NCI-H226 (cell line): ENCODE measurements at places on chromosomes 7 and 10.

DNA sequence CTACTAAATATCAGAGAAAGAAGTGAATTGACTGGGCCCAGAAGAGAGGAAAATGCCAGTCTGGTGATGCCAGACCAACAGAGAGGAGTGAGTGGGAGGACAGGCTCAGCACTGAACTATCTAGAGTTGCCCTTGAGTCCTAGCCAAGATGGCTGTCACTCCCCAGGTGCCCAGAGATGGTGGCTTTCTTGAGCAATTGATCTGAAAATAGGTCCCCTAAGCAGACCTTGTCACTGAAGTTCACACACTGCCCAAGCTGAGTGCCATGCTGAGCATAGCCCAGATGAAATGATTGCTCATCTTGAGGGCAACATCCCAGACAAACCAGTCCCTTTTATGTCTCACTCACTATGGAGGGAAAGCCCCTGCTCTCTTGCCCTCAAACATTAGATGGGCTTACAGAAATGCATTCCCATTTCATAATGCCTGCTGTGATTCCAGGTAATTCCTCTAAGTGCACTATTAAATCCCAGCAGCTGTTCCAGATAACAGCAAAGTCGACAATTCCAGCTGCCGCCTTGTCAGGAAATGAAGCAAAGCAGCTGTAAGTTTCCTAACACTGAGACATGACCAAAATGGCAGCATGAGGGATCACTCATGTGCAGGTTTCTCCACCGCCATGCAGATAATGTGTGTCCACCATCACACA lies 329.4 kb downstream of the KCNMA1 start:
- DNase-seq = no peak

- peak; percentile 15 for DNase-seq
Observed at GRCh38 chr10:94383530-94383929, 18.8 kb upstream of the TBC1D12 start.

DNA sequence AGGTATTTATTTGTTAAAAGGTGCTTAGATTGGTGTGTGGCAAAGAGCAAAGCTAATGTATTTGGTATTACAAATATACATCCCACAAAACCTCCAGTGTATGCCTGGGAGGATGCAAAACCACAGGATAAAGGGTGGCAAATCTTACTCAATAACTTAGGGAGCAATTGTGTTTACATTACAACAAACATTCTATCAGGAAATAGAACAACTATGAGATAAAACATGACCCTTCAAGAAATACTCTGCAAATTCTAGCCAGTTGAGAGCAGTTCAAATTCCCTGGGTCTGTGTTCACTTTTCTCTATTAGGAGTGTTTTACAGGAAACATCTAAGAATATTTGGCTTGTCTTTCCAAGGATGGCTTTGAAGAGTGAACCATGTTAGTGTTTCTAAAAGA lies 64.9 kb downstream of the CUL1 start:
- DNase-seq = peak; percentile 19

- DNase-seq = peak; percentile 93
Observed at GRCh38 chr7:81298951-81299666, 380.3 kb upstream of the SEMA3C start.

DNA sequence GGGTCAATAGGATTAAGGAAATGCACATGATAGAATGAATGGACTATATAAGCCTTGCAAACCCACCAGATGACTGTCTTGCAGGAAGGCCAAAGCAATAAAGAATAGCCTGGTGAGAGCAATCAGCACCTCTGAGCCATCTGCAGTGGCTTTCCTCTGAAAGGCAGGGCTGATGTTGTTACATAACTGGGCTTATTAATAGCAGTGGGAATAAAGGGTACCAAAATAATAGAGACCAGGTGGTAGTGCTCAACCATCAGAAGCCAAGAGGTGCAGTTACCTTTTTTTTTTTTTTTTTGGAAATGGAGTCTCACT lies 16.8 kb upstream of the VPS26A start:
- no peak for DNase-seq

DNA sequence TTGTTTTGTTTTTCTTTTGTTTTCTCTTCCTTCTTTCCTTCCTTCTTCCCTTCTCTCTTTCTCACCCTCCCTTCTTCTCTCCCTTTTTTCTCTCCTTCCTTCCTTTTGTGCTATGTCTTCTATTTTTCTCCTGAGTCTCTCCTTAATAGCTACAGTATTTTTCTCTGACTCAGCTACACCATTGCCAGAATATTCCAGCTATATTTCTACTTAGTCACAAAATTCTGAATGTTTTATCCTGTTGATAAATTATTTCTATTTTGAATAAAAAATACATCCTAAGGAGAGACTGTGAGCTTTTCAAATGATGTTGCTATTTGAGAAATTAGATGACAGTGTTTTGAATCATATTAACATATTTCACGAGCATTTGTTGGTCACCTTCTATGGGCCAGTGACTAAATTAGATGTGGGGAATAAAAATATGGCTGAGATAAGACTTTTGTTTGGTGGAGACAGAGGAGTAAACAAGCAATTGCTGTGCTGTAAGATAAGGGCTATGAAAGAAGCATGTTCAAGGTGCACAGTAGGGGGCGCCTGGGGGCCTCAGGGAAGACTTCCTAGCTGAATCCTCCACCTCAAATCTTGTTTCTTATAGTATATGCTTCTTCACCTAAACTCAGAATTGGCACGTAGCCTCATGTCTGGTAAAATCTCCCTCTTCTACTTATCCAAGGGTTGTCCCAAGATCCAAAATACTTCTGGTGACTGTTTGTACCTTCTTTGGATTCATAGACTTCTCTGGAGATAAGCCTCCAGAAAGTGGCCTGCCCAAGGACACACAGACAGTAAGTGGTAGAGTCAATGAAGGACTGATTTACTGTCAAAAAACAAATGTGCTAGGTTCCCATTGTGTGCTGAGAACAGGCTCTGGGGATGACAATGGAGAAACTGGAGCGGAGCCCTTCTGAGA lies 115.5 kb upstream of the CREB5 start:
- peak; percentile 55 for DNase-seq

- DNase-seq = no peak
Observed at GRCh38 chr7:548401-548800, 28.8 kb upstream of the PDGFA start.

- no peak for DNase-seq
Observed at GRCh38 chr7:28151965-28152364, 28.6 kb downstream of the JAZF1 start.

GRCh38 chr10:59779756-59780533 lies 26.7 kb upstream of the MRLN start:
- DNase-seq = no peak

GRCh38 chr10:61627266-61627665 lies 35.5 kb upstream of the CABCOCO1 start:
- no peak for DNase-seq

DNA sequence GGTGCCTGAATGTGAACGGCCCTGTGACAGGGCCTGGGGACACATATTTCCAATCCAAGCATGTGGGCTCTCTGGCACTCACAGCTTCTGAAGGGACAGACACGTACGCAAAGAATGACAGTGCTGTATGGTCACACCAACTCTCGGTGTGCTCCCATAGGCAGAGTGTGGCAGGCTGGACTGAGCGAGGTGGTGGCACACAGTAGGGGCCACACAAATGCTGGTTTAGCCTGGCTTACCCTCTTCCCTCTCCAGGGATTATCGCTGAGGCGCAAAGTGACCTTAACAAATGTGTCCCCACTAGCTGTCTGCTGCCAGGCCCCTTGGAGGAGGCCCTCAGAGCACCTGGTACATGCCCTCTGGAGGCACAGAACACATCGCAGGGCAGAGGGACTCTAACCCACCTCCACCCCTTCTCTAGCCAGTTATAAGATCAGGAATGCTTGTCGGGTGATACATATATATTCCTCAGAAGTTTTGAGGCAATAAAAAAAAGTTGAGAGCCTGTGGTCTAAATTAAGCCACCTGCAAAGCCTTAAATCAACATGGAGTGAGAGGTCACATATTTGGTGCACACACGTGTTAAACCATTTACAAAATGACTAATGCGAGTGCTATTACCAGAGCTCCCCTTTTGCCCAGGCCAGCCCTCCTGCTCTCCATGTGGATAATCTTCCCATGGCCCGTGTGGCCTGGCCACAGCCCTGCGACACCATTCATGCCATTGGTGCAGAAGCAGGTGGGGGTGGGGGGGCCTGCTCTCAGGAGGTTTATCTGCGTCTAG lies 262.8 kb upstream of the GRB10 start:
- peak; percentile 90 for DNase-seq

- no peak for DNase-seq
Observed at GRCh38 chr10:42859256-42859655, 76.7 kb downstream of the BMS1 start.

GRCh38 chr7:139725077-139725476 lies 52.7 kb downstream of the HIPK2 start:
- DNase-seq = no peak

DNA sequence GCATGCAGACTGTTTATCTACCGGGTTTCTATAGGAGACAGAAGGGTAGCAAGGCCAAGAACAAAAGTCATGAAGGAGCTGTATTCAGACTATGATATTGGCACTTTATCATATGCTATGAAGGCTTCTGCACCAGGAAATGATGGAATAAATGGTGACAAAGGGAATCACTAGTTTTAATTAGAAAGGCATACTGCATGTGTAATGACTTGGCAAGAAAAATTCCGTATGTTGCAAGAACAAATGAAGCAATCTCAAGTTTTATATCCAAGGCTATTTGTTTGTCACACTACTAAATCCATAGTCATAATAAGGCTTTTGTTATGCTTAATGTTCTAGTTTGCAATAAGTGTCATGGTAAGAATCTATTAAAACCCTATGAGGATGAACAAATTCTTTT lies 230.9 kb downstream of the ZEB1 start:
- DNase-seq = no peak

DNA sequence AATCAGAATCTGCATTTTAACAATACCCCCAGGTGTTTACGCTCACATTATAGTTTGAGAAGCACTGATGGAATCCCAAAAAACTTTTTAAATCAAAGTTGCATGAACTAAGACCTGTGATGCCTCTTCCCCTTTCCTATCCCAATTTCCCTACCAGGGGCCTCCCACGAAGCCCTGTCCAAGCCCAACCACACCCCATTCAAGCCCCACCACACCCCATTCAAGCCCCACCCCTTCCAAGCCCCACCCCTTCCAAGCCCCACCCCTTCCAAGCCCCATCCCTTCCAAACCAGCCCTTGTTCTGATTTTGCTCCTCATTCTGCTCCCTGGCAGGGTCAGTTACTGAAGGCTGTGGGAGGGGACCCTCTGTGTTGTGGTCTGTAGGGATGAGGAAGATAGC lies 9.8 kb upstream of the AQP1 start:
- no peak for DNase-seq

DNA sequence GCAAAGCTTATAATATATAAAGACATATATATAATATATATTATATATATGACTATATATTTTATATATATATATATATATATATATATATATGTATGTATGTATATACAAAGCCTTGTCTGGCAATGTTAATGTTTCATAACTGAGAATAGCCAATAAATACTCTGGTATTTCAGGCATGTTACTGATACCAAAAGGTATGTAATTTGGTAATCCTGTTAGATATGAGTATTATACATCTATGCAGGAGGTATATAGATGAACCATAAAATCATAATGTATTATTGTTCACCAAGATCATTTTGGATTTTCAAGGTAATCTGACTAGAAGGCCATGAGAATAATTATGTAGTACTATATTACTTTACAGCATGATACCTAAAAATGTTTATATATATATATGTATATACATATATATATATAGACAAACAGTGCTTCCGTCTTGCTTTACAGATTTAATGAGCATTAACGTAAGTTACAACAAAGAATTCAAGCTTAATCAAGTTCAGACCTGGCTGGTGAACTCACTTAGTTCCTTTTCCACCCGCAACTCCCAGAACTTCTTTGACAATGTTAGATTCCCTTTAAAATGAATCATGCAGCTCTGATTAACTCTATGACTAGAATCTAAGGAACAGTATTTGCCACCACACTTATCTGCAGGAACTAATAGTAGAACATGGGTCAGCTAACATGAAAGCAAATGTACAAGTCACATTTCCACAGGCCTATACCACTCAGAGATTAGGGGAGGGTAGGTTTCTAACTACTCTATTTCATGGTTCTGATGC lies 82.7 kb downstream of the SLC25A13 start:
- DNase-seq = no peak

DNA sequence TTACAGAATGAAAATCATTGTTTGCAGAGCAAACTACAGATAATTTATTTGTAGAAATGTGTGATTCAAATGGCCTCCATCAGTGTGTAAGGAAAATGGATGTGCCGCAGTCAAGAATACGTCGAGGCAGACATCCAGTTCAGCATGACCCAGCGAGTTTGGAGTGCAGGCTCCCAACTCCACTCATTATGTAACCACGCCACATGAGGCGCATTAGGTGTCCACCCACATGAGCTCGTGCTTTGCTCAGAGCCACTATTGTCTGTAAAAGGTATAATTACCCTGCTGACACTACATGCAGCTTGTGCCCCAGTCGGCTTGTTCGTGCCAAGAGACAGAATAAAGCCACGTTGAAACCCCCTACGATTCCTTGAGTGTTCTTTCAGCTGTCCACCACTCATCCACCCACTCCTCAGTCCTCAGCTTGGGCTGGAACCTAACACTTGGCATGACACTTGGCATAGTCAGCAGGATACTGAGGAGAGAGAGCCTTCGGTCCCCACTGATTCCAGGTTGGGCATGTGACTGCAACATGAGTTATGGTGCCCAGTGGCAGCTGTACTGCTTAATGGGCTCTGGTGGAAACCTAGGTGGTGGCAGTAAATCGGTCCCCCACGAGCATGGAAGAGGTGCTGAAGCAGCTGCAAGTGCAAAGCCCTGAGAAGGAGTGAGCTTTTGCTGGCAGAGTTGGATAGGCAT lies 102.7 kb downstream of the BICC1 start:
- no peak for DNase-seq

DNA sequence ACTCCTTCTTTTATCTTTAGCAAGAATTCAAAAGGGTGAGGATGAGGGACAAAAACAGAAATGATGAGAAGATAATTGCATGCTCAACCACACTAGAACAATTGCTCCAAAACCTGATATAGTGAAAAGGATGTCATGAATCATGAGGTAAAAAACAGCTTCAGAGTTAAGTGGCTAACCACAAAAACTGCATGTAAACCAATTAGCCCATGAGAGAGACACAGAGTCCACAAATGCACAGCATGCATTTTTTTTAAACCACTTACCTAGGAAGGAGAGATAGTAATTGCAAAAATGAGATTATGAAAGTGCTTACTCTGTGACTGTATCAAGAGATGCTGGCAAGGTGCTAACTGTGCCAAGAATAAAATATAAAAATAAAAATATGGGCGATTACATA lies 132.9 kb downstream of the MBL2 start:
- DNase-seq = peak; percentile 35

GRCh38 chr10:124626759-124627380 lies 117.3 kb downstream of the FAM53B start:
- no peak for DNase-seq

GRCh38 chr10:66222462-66223046 lies 703.3 kb upstream of the LRRTM3 start:
- DNase-seq = no peak

GRCh38 chr10:69477968-69478597 lies 26.8 kb downstream of the TSPAN15 start:
- DNase-seq = no peak

DNA sequence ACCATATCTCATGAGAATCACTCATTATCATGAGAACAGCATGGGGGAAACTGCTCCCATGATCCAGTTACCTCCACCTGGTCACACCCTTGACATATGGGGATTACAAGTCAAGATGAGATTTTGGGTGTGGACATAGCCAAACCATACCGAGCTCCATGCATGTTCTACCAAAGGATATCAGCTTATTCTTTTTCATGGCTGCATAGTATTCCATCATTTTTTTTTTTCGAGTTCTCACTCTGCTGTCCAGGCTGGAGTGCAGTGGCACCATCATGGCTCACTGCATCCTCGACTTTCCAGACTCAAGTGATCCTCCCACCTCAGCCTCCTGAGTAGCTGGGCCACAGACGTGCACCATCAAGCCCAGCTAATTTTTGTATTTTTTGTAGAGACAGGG lies 668.3 kb downstream of the GATA3 start:
- DNase-seq = no peak
